ENCODE measurements at places on chromosomes 11 and 22. TPM values are rescaled to one million over a fixed set of nuclear protein-coding genes. Genes with fewer than 3 reads are reported as not detected.
A peak's percentile ranks its signal among the peaks of the same experiment; 100 is the strongest.

DNA sequence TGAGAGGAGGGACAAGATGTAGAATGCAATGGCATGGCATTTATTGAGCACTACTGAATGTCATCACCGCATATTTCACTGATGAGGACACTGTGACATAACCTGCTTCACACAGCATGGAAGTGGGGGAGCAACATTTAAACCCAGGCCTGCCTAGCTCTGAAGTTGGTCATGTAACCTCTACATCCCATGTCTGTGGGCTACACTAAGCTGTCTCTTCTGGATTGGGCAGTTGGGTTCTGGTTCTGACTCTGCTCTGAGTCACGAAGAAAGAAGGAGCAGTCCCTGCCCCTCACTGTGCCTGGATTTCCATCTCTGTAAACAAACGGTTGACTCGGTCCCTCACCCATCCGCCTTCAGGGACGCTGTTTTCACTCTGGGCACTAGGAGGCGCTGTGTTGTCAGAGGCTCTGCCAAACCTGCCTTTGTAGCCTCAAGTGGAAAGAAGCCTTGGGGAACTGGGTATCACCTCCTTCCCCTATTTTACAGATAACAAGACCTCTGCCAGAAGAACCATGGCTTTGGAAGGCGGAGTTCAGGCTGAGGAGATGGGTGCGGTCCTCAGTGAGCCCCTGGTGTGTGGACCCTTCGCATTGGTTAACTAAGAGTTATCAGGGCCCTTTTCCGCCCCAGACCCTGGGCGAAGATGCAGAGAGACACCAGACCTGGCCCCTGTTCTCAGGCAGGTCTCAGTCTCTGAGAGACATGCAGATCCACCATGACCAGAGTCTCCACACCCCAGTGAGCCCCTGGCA is 12.7 kb upstream of the ARHGEF17 start:
- DNase-seq: peak; percentile 70

The OR8G5 gene
- polyA plus RNA-seq: not detected

GRCh38 chr11:122197066-122197987 is 81.3 kb upstream of the BLID start:
- peak; percentile 96 for DNase-seq

- DNase-seq: no peak
These were observed 1047.7 kb downstream of the BRD1 start for GRCh38 chr22:48779661-48780596.

The CRYBB2 gene
- polyA plus RNA-seq: 0.09 TPM

The NXPE1 gene
- polyA plus RNA-seq: not detected

DNA sequence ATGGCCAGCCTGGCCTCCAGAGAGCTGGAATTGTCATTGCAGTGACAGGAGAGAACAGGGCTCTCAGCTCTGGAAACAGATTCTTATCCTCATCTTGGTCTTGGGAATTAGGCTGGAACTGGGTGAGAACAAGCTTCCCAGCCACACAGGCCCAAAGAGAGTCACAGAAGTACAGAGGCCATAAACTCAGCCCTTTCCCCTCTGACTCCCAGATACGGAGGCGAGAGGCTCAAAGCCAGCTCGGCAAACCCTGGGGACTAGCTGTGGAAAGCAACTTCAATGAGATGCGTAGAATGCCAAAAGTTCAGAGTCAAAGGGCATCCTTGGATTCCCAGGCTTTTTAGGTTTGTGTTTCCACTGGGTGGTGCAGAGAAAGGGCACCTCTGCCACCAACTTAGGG is 14.3 kb upstream of the ABCC8 start:
- DNase-seq: no peak

- no peak for DNase-seq
These were observed 16.9 kb downstream of the UPB1 start for GRCh38 chr22:24512043-24512442.
